ENCODE measurements at places on chromosomes 4 and X.

DNA sequence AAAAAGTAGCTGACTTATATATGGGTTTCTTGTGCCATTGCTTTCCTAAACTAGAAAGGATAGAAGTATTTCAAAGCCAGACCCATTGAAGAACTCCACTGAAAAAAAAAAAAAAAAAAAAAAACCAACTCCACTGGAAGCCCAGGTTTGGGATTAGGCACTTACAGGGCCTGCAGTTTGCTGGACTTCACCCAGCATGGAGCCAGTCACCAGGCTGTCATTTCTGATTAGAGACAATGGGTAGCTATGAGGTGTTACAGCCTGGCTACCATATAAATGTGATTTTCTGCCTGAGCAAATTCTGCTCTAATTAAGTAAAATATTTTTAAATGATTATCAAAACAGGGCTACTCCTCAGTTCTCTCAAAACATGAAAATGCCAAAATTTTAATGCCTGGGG, 49.5 kb downstream of the HS6ST2 start:
- DNase-seq: no peak

DNA sequence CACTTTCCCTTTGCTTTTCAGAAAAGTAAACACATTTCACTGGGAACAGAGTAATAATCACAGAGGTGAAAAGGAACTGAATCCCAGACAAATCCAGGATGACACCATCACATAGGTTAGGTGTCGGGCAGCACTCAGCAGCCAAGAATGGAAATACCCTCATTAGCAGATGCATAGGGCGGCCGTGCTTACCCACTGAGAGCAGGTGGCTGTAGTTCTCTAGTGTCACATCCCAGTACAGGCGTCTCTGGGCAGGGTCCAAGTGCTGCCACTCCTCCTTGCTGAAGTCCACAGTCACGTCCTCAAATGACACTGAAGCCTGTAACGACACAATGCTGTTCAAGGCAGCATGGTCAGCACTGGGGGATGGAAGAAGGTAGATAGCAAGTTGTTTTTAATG, 26.9 kb downstream of the ZNF41 start:
- DNase-seq: no peak

- no peak for DNase-seq
Observed at GRCh38 chrX:37786624-37787422, 7.0 kb downstream of the CYBB start.

GRCh38 chrX:148917441-148917840, 417.0 kb downstream of the AFF2 start:
- no peak for DNase-seq

DNA sequence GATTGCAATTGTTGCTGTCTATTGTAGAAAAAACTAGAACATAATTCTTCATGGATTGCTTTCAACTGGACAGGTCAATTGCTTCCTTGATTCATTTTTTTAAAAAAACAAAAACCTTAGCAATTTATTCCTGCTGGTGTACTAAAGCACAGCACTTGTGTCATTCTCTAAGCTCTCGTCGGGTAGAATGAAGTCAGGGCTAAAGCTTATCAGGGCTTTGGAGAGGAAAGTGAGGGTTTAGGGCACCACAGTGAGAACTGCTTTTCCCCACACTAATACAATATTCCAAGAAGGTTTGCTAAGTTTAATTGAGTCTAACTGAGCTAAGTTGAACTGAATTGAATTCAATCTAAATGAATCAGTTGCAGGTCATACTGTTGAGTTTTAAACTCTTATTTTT, 76.4 kb upstream of the TLR3 start:
- DNase-seq: no peak

DNA sequence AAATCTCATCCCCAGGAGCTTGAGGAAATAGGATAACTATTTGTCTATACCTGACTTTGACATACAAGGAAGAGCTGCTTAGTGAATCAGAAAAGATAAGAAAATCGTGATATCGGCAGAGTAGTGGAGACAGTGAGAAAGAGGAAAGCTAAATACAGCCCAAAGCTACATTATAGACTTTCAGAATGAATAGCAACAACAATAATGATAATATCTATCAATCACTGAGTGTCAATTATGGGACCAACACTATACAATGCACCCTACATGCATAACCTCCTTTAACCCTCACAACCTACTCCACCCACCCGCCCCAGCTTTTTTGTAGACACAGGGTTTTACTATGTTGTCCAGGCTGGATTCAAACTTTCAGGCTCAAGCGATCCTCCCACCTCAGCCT, 205.1 kb downstream of the PPP3CA start:
- no peak for DNase-seq

DNA sequence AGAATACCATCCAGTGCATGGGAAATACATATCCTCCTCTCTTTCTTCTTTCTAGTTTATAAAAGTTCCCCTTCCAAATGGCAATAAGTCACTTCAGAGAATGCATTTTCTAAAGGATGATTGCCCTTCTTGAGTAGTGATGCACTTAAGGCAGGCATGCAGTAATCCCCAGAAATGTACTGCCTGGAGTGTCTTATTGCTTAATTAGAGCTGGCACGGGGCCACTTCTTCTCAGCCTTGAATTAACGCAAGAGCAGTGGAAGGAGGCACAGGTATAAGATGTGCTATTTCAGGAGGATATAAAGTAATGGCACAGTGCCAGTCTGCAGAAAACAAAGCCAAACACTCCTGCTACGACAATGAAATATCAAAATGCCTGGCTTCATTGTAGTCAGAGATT, 371.4 kb upstream of the FAM241A start:
- no peak for DNase-seq

All from vagina (tissue), 2 donors.